ENCODE measurements at places on chromosomes 3 and 15.
A peak's percentile ranks its signal among the peaks of the same experiment; 100 is the strongest.

GRCh38 chr3:18902081-18902793 lies 246.1 kb upstream of the KCNH8 start:
- DNase-seq, result no peak

- DNase-seq, result no peak
These were observed 35.7 kb downstream of the ATG7 start for GRCh38 chr3:11307830-11308432.

DNA sequence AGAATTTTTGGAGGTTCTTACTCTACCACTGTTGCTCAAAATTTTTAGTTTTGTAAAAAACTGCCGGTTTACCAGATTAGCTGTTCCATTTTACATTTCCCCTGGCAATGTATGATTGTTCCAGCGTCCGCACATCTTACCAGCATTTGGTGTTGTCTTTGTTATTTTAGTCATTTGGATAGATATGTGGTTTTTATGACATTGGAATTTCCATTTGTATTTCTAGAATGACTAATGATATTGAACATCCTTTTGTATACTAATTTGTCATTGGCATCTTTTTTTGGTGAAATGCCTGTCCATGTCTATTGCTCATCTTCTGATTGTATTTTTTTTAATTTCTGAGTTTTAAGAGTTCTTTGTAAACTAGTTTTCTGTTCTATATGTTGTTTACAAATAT lies 28.5 kb downstream of the LRRC28 start:
- DNase-seq, result no peak

DNA sequence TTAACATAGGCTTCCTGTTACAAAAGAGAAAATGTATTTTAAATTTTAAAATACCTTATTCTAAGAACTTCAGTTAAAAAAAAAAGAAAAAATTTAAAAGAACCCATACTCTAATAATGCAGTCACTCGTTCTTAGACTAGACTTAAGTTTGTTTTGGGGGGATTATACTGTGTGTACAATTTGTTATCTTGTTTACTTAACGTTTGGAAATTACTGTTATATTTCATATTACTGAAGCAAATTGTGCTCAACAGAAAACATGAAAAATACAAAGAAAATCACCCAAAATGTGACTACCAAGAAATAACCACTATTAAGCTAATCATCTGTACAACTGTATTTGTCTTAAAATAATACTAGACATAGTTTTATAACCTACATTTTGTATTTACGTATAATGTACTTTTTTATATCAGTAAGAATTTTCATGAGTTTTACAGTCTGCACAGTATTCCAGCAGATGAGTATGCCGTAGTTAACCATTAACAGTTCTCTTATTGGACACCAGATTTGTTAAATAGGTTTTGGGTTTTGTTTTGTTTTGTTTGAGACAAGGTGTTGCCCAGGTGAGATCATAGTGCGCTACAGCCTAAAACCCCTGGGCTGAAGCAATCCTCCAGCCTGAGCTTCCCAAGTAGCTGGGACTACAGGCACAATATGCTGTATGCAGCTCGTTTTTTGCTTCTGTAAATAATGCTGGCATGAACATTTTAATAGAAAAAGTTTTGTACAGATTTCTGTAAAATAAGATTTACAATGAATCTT lies 88.8 kb upstream of the CHD2 start:
- no peak for DNase-seq

- no peak for DNase-seq
These were observed 33.2 kb downstream of the ABHD2 start for GRCh38 chr15:89121414-89121813.

DNA sequence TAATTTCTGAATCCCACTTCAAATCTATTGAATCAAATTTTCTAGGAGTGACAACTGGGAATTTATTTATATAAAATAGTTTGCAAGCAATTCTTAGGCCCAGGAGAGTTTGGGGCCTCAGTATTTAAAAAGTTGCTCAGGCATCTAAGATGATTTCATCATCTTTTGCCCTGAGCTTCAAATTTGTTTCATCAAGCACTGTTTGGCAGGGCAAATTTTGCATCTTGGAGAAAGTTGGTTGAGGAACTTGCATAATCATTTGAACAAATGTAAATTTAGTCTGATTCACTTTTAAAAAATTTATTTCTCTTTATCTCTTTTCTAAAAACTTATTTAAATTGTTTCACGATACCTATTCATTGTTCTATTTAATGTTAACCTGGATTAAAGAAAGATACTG lies 702.8 kb downstream of the SI start:
- DNase-seq, result no peak

DNA sequence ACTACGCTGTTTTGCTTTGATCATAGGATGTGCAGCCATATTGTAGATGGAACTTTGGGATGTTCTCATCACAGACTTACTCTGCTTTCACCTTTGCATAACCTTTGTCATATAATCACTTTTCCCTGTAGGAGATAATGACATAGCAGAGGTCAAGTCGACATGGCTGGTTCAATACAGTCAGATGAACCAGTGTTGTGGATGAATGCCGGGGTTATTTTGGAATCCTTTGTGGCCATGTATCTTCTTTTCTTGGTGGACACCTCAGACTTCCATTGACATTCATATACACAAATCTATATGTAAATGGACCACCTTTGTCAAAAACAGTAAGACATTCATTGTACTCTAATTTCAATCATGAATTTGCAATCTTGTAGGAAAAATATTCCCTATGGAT lies 180.2 kb downstream of the PTPRG start:
- DNase-seq, result no peak

DNA sequence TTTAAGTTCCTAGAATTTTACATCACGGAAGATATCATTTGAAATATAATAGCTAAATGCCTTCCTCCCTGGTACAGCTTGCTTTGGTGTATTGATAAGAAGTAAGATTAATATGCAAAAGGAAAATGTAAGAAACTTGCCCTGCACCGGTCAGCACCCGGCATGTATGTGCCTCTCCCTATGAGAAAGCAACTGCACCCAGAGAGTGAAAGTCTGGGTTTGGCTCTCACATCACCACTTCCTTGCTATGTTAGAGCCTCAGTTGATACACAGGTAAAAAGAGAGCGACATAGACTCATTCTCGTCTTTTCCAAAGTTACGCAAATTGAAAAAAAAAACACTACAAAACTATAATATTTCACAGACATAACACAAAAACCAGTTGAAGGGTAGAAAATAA lies 96.7 kb downstream of the FOXP1 start:
- DNase-seq, result no peak

DNA sequence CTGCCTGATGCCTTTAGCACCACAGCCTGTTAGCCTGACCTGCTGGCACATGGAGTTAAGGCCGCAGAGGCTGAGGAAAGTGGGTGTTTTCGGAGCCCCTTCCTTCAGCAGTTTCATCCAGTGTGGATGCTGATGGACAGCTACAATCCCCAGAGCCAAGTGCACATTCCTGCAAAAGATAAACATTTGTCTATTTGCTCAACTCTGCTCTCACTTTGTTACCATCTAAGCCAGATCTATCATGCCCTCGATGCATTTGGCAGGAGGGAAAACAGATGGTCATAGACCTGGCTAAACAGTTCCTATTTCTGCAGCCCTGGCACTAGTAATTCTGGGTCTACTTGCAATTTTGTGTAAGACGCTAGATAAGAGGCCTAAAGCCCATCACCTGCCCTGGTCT lies 312.9 kb upstream of the RASGRP1 start:
- DNase-seq, result no peak

- no peak for DNase-seq
These were observed 282.5 kb downstream of the ULK4 start for GRCh38 chr3:41679374-41679773.

- DNase-seq, result no peak
These were observed at the start of gene PCOLCE2 for GRCh38 chr3:142888481-142889211. TSS of gene PCOLCE2 (minus strand) at chr3:142889083. CDS start at chr3:142888896, 187 bp downstream.

DNA sequence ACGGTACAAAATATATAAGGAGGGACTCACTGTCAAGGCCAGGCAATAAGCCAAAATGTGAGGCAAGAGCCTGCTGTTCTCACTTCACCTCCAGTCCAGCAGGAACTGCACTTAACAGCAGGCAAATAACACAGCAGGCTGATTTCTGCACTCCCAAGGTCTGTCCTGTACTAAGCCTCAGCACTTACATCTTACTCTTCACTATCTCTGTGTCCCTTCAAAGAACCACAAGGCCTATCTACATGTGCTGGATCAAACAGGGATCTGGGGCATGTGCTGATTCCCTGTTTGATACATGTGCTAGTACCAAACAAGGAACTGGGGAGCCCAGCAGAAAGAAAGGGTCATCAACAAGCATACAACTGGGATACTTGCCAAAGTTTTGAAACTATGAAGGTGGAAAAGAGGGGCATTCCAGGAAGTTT lies 22.2 kb downstream of the UACA start:
- DNase-seq, result no peak

GRCh38 chr15:40421246-40422157 lies 15.9 kb downstream of the IVD start:
- peak; percentile 44 for DNase-seq

GRCh38 chr3:196518966-196519717 lies 4.0 kb upstream of the SMCO1 start:
- DNase-seq, result peak; percentile 71

DNA sequence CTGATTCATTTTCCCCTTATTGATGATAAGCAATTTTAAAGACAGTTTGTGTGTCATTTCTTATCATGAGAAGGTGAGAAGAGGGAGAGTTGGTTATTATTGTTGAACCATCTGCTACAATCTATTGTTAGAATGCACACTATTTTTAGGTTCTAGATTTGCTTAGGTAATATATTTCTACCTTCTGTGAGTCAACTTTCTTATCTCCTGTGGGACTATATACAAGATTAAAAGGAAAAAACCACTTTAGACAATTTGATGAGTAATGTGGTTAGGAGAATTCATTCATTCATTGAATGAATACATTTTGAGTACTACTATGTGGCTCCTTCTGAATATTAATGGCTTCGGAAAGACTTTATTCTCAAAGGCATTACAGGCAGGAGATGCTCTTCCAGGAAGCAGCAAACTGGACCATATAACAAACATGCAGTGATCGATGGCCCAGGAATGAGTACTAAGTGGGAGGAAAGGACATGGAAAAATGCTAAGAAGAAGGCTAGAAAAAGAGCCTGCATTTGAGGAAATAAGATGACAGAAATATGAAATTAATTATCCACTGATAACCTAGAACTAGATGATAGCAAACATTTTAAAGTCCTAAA lies 22.4 kb downstream of the SPTSSB start:
- DNase-seq, result no peak

GRCh38 chr3:151384741-151385174 lies at the start of gene P2RY12:
TSS of gene P2RY12 (minus strand) at chr3:151384753. CDS start at chr3:151338845, 45,908 bp downstream.
- no peak for DNase-seq

DNA sequence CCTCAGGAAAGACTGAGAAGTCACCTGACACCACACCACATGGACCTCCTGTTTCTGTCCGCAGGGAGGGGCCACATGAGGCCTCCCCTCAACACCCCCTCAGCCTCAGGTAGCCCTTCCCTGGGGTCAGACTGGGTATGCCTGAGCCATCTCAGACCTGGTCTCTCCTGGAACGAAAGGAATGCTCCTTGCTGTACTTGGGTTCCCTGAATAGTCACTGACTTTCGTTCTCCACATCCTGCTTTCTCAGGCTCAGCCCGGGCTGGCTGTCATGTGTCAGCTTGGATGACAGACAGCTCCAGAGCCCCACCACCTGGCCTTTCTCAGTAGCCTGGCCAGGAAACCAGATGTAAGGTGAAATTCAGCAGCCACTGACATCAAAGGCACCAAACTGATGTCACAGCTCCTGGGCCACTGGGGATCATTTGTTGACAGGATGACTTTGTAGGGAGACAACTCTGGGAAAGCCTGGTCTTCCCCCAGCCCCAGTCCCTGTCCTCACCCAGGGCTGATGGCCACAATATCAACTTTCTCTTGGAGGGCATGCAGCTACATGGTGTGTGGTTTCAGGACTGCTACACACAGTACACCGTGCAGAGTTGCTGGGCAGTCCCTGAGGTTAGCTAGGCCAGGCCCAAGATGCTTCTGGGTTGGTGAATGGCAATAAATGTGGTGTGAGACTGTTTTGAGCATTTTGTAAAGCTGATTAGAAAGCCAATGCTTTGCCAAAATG lies 141.4 kb upstream of the MRPS22 start:
- DNase-seq, result no peak

- DNase-seq, result no peak
These were observed 270.2 kb downstream of the ROBO1 start for GRCh38 chr3:79497447-79498111.

DNA sequence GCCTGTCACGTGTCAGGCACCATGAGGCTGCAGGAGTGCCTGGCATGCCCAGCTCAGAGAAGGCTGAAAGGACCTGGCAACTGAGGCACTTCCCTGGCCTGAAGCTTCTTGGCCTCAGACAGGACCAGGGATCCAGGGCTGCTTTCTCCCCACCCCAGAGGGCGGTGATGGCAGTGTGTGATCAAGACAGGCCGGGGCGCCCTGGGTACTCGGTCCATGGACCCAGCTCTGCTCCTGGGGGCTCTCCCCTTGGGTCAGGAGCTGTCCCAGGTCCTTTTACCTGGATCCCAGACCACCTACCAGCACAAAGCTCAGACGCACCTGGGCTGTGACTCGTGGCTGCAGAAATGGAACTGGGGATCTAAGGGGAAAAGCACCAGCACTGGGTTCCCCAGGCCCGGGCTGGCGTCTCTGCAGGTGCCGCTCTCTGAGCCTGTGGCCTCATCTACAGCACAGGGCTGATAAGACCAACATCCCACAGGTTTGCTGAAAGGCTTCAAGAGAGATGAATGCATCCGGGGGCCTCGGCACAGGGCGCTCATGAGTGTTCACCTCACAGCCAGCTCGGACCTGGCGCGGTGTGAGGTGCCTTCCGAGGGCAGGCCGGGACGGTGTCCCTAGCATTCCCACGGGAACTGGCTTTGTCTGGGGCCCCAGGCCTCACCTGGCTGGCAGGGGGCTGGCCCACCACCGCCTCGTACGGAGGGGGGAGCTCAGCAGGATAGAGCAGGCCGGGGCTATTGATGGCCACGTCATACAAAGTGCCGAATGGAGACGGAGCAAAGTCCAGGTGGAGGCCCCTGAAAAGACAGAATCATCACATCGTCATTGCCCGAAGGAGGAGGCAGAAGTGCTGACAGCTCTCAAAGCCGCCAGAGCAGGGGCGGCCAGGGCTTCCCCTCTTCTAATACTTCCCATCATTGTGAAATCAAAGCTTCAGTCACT lies 133.6 kb downstream of the NSMCE3 start:
- DNase-seq, result no peak

DNA sequence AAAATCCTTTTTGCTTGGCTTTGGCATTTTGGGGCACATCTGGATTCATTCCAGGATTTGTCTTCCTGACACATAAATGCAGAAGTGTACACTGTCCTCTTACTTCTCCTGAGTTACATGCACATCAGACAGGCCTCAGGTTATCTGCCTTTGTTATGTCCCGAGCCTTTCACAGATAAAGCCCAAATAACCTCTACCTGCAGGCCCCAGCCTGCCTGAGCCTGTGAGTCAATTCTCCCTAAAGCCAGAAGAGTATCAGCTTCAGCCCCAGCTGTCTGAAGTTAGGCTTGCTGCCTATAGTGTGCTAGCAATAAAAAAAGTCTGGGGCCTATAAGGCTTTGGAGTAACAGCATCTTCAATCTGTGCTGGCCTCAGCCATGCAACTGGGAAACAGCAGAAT lies 17.7 kb upstream of the GSK3B start:
- no peak for DNase-seq
